ENCODE measurements at places on chromosomes 5 and 9. TPM values are rescaled to one million over a fixed set of nuclear protein-coding genes. Genes with fewer than 3 reads are reported as not detected.

NUTM2F gene
- not detected for total RNA-seq

EPB41L4A gene
- 0.51 TPM for total RNA-seq

ACOT12 gene
- total RNA-seq: 2.0 TPM

SPAG8 gene
- total RNA-seq: 1.3 TPM

MELK gene
- 6.2 TPM for total RNA-seq

PCDHA9 gene
- total RNA-seq: 0.26 TPM

SLC23A1 gene
- total RNA-seq: not detected

All from fibroblast of lung (primary cell).